ENCODE measurements at places on chromosomes 6 and 20.

DNA sequence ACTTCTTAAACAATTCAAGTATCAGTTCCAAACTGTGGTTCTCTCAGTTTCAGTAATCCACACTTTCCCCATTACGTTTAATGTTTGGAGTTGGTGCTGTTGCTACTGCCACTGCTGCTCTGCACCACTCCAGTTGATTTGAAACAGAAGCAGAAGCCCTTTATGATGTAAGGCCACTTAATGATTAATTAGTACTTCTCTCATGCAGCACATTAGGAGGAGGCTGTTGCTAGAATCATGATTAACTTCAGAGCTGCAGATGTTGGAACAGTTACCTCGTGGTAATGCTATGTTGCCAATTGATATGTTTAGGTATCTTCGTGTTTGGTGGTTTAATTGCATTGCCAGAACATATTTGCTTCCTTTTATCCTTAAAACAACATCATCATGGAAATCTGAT lies 986.2 kb upstream of the CITED2 start:
- no peak for DNase-seq

DNA sequence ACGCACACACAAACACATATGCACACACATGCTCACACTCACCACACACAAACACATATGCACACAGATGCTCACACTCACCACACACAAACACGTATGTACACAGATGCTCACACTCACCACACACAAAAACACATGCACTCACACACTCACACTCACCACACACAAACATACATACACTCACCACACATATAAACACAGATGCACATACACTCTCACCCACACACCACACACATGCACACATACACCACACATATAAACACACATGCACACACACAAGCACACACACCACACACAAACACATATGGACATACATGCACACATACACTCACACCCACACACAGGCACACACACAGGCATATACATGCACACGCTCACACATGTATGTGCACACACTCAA lies 112.3 kb downstream of the ERMARD start:
- no peak for DNase-seq

DNA sequence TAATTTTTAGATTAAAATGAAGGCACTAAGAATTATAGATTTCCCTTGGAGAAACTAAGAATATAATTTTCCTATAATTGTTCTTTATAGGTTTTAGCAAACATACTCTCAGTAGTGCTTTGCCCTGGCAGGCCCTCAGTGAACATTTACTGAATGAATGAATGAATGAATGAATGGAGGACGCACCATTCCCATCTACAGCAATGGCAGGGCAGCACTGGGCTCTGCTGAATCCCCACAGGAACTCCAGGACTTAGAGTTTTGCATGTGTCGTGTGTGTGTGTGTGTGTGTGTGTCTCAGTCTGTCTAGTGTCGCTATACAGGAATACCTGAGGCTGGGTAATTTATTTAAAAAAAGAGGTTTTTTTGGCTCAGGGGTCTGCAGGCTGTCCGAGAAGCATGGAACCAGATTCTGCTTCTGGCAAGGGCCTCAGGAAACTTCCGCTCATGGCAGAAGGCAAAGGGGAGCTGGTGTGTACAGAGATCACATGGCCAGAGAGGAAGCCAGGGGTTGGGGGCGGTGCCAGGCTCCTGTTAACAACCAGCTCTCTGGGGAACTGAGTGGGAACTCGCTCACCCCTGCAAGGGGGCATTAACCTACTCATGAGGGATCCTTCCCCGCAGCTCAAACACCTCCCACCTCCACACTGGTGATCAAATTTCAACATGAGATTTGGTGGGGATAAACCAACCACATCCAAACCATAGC lies 20.1 kb downstream of the RNASET2 start:
- DNase-seq, result no peak

GRCh38 chr6:25472306-25472705 lies 179.7 kb upstream of the SCGN start:
- peak; percentile 53 for DNase-seq

GRCh38 chr6:16352258-16352635 lies 113.9 kb downstream of the GMPR start:
- no peak for DNase-seq

DNA sequence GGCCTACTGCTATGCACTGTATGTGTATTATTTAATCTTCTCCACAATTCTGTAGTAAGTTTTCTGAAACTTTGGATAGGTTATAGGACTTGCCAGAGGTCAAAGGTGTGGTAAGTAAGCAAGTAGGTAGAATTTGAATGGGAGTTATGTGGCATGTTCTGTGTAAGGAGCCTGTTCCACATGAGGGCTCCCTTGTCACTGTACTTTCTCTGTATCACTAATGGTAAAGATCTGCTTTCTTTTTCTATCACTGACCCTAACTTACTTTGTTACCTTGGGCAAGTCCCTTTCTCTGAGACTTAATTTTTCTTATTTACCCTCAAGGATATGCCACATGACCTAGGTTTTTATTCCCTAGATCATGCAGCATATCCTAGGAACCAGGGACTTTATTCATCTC lies 50.3 kb downstream of the EIF2S2 start:
- DNase-seq, result no peak

- no peak for DNase-seq
Measured at GRCh38 chr20:14829906-14830305, 492.5 kb upstream of the FLRT3 start.

- no peak for DNase-seq
Measured at GRCh38 chr6:6970851-6971250, 136.9 kb upstream of the RREB1 start.

DNA sequence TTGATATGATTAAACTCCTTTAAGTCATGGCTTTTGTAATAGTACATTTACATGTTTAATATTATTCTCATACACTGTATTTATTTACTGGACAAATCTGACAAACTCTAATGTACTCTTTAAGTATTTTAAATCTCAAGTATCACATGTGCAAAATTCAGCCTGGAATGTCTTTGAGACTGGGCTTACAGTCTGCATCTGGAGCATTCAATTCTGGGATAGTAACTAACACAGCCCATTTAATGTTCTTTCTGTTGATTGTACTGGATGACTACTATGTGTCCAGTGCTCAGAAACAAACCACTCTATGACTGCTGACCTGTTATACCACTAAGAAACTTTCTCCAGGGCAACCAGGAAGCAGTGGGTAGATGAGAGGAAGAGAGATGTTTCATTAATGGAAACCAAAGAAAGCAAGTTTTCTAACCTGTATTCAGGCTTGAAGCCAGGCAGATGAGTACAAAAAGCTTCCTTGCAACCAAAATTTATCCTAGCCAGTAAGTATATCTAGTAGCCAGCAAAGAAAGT lies 26.8 kb downstream of the FBXL4 start:
- no peak for DNase-seq

GRCh38 chr6:4055420-4056041 lies 23.4 kb downstream of the FAM217A start:
- no peak for DNase-seq

- DNase-seq, result no peak
Measured at GRCh38 chr20:63335711-63336110, 25.4 kb downstream of the CHRNA4 start.

- peak; percentile 18 for DNase-seq
Measured at GRCh38 chr6:28865401-28866204, 58.2 kb downstream of the TRIM27 start.

DNA sequence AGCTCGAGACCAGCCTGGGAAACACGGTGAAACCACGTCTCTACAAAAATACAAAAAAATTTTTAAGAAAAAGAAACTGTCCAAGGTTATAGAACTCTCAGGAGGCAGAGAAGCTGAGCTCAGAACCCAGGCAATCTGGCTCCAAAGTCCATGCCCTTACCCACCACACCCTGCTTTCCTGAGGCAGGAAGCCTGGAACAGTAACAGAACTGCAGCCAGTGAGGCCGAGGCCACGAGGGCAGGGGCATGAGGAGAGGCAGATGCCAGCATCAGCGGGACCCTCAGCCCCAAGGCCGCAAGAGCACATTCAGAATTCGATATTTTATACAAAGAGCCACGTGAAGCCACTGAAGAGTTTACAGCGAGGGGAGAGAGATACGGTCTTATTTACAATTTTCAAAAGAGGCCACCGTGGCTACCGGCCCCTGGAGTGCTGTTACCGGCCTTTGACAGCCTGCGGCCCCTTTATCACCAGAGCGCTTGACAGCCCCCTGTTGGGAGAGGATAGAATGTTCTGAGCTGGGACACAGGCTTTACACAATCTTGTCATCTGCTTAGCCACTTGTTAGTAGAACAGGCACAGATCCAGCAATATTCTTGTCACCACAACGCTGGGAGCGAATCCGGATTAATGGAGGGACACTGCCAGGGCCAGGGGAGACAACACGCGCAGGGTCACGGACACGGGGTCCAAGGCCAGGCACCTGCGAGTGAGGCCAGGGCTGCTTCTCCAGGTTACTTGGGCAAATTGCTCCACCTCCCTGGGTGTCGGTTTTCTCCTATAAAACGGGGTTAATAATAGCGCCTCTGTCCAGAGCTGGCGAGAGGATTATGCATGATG lies 5.6 kb downstream of the SPATA2 start:
- peak; percentile 27 for DNase-seq

DNA sequence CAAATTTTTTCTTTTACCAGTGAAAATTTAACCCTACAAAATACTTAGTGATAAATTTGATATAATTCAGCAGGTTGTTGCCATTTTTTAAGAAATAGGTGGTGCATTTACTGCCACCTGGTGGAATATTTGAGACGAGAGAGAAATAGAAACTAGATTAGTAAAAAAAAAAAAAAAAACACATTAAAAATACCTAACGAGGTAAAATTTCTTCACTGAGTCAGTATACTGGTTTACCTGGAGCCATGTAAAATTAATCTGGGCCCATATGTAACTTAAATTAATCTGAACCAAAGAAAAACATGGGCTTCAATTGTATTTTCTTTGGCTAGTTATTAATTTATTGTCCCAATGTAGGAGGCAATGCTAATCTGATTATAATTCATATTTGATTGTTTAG lies 520.8 kb downstream of the EPM2A start:
- DNase-seq, result peak; percentile 45

- no peak for DNase-seq
Measured at GRCh38 chr6:74914888-74915287, 291.0 kb downstream of the COL12A1 start.

DNA sequence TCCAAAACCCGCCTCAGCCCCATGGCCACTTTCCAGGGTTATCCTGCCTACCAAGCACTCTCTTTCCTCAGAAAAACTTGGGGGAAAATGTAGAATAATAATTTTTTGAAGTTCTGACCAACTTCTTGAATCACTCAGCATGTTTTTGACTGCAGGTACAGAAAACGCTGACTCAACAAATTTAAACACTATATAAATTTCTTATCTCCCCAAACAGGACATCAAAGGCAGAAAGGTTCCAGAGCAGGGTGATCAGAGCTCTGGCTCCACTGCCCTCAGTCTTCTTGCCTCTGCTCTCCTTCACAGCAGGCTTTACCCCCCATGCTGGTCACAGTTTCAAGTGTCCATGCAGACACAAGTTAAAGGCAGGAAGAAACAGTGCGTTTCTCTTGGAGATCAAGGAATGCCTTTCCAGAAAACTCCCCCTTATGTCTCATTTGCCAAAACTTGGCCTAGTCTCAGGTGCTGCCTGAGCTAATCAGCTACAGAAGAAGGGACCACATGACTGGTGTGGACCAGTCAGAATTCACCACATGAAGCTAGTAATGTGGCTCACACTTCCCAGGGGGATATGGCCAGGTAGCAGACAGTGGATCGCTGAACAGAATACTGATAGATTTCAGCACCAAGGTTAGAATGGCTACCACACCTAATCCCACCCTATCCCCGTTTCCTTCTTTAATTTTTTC lies 24.4 kb upstream of the SLC17A3 start:
- DNase-seq, result no peak

DNA sequence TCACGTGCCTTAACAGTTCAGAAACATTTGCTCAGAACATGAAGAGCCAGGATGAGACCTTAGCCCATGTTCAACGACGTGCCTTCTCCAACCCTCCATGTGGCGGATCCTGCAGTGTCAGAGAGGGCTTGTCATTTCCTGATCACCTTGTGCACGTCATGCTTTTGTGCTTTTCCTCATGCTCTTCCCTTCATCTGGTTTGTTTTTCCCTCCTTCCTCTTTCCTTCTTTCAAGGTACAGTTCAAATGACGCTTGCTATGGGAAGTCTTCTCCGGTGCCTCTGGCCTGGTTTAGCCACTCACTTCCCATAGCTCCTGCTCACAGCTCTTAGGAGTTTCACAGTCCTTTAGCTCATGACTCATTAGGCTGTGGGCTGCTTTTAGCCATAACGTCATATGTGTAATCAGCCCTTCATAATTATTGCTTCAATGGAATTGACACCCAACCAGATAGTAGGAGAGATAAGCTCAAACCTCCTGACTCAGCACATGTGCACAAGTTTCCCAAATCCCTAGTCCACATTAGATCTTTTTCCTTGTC lies 102.7 kb upstream of the CNKSR3 start:
- DNase-seq, result no peak

GRCh38 chr20:34515484-34516246 lies 557 bp upstream of the DYNLRB1 start:
- DNase-seq, result peak; percentile 49

DNA sequence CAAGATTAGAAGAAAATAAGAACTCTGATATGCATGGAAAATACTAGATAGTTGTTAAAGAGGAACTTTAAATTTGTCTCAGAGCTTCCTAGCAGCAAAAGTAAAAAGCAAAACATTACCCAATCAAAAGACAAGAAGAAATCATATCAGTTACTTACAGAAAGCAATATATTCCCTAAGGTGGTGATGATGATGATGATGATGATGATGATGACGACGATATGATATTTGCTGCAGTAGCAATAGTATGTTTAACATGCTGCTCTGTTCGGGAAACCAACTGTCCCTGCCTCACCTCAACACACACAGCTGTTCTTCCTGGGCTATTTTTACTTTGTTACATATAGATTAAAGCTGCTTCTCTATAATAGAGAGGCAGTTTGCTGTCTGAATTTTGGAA lies 12.0 kb upstream of the TBX18 start:
- DNase-seq, result no peak

- DNase-seq, result no peak
Measured at GRCh38 chr20:10634683-10635411, 39.0 kb downstream of the JAG1 start.

GRCh38 chr6:70184723-70185122 lies 118.2 kb downstream of the COL9A1 start:
- DNase-seq, result no peak

DNA sequence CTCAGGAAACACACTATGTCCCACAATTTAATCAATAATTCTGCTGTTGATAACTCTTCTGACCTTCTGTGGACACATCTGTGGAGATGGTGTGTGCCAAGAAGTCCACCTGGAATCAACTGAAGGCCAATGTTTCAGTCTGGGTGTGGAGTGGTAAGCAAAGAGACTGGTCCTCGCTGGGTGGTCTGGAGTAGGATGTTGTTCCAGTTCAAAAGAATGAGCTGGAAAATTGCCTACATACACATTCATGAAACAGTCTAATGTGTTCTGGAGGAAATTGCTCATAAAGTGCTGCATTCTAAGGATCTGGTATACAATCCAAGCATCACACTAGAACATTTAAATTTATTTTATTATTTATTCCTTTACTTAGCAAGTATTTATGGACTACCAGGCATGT lies 33.9 kb upstream of the TBX18 start:
- DNase-seq, result no peak

- DNase-seq, result no peak
Measured at GRCh38 chr6:3875486-3875885, 26.3 kb downstream of the FAM50B start.

GRCh38 chr20:14778875-14779274 lies 441.5 kb upstream of the FLRT3 start:
- DNase-seq, result no peak

GRCh38 chr6:46689657-46690056 lies 2.0 kb downstream of the TDRD6 start:
- no peak for DNase-seq

GRCh38 chr6:42929821-42930360 lies 611 bp downstream of the CNPY3 start:
- DNase-seq, result no peak

- no peak for DNase-seq
Measured at GRCh38 chr6:91155129-91155785, 568.4 kb upstream of the MAP3K7 start.

All from HAP-1 (cell line).